ENCODE measurements at places on chromosomes 6 and 20. TPM values are rescaled to one million over a fixed set of nuclear protein-coding genes. Genes with fewer than 3 reads are reported as not detected.

GRCh38 chr20:57593134-57593886 is 26.9 kb downstream of the ZBP1 start:
- no peaks in the 10 kb centered on the region for H3K36me3 ChIP-seq
- H3K27ac ChIP-seq: no peak overlapping the region
- H3K4me1 ChIP-seq: peaks cover 4% of the 10 kb centered on the region
- no peaks in the 10 kb centered on the region for H3K27me3 ChIP-seq
- no peak for DNase-seq
- H3K4me3 ChIP-seq: no peak overlapping the region

ZNF391 gene
- 5.9 TPM for total RNA-seq

DNA sequence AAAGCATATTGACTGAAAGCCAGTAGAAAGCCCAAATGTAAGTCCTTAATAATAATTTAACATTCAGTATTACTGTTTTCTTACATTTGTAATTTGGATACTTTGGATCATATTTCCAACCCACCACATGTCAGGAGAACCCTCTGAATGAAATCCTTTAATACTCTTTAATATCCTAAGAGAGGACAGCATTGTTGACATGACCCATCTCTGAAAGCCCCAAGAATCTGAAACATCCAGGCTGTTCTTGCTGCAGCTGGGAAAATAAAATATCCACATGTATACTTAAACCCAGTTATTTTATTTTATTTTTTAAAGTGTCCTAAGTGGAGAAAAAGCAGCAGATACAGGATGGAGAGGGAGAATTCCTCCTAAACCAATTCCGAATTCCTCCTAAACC is 130.8 kb upstream of the RIPOR2 start:
- 0 out of 2 replicates have a peak, but pooled peaks cover under 1% of the 10 kb centered on the region for H3K4me1 ChIP-seq
- H3K27ac ChIP-seq: no peak overlapping the region
- no peak overlapping the region for H3K4me3 ChIP-seq
- no peak for DNase-seq
- H3K36me3 ChIP-seq: no peaks in the 10 kb centered on the region
- H3K27me3 ChIP-seq: no peaks in the 10 kb centered on the region

TNFAIP3 gene
- total RNA-seq: 21.9 TPM

DNA sequence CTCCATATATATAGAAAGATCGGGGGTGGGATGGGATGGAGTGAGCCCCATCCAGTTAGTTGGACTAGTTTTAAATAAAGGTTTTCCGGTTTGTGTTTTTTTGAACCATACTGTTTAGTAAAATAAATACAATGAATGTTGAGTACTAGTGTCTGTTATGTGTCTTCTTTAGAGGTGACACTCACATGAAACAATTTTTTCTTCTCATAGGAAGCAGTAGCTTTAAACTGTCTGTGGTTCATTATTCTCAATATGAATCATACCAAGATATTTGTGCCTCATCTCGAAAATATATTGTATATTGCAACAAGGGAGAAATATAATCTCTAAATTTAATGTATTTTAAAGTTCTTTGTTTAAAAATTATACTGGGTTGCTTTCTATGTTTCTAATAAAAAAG is 33.4 kb downstream of the HSF2 start:
- H3K4me3 ChIP-seq: no peak overlapping the region
- H3K27ac ChIP-seq: no peak overlapping the region
- no peak for DNase-seq
